Keratinocyte (primary cell): ENCODE measurements at places on chromosomes 11 and 22.
A peak's percentile ranks its signal among the peaks of the same experiment; 100 is the strongest.

GRCh38 chr22:40605761-40606160 is 30.8 kb downstream of the MRTFA start:
- no peak for DNase-seq

GRCh38 chr11:44521148-44521547 is 44.3 kb upstream of the CD82 start:
- DNase-seq, result no peak

GRCh38 chr11:61983419-61983818 is 16.0 kb upstream of the FTH1 start:
- DNase-seq, result no peak

GRCh38 chr11:129489249-129489648 is 113.6 kb downstream of the BARX2 start:
- no peak for DNase-seq

DNA sequence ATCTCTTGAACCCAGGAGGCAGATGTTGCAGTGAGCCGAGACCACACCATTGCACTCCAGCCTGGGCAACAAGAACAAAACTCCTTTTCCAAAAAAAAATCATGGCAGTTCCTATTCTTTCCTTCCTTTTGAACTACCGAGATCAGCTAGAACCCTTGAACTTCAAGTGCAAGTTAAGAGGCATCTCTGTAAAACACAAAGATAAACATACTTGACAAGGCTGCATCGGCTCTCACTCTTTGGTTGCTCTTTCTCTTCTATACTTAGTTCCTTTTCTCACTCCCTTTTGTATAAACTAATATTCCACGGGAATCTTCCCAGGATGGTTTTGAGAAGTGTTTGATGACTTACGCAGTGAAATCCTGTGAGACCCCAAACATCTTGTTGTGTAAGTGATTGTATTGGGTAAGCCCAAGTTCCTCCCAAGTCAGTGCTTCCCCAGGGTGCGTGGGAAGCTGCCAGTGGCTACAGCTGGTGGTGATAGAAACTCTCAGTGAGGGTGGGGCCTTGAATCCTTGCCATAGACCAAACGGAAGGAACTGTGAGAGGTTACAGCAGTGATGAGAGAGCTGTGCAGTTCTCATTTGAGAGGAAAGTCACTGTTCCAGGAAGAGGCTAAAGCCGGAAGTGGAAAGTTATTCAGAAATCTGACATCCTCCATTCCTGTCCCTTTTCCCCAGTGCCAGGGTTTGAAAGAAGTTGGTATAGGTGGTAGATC is 24.1 kb upstream of the CDC42EP2 start:
- no peak for DNase-seq

- peak; percentile 83 for DNase-seq
Observed at GRCh38 chr11:69301455-69302401, 7.8 kb downstream of the MYEOV start.

DNA sequence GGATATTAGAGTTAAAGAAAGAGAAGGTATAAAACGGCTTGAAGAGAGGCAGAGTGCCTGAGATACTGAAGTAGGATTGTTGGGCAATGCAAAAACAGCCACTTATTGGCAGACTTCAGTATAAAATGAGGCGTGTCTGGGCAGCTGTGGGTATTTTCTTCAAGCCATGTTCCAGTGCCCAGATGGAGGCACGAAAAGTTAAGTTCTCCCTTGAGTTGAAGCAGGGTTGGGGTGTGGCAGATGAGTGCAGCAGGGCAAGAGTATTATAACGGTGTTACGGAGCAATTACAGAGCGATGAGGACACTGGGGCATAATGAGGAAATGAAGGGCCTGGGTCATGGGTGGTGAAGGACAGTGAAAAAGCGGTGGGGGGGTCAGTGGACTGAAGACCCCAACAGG is 73.7 kb upstream of the CREB3L1 start:
- DNase-seq, result no peak

- no peak for DNase-seq
Observed at GRCh38 chr11:66936311-66936711, 21.9 kb downstream of the PC start.

DNA sequence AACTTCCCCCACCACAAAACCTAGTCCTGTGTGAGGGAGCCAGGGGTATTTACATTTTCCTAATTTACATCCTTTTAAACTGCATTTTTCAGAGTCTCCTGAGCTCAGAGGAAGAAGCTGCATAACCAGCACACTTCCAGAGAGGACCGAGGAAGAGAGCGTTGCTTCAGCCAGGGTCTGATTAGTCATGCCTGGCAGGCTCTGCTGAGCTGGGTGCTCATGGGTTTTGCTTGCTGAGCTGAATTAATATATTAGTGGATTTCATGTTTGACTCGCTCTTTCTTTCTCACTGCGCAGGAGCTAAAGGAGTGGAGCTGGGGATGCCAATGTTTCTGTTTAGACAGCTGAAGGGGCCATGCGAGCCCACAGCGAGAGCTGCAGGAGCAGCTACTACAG is 539.3 kb upstream of the B3GAT1 start:
- DNase-seq, result no peak

DNA sequence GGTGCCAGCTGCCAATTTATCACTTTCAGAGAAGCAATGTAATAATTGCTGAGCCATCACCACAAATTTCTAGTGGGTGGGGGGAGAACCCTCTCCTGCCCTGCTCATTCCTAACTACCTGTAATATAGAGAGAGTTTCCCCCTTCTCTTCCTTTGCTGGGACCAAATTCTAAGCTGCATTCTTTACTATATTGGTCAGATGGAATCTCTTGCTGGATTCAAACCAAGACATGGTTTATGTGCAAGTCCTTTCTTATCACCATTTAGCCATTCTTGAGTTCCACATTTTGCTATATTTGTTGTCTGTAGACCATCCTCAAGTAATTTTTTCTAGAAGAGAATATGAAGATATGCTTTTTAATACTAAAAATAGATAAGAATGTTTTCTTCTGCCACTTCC is 452.1 kb downstream of the MN1 start:
- no peak for DNase-seq

- DNase-seq, result no peak
Observed at GRCh38 chr11:17641792-17642350, 77.5 kb upstream of the MYOD1 start.

DNA sequence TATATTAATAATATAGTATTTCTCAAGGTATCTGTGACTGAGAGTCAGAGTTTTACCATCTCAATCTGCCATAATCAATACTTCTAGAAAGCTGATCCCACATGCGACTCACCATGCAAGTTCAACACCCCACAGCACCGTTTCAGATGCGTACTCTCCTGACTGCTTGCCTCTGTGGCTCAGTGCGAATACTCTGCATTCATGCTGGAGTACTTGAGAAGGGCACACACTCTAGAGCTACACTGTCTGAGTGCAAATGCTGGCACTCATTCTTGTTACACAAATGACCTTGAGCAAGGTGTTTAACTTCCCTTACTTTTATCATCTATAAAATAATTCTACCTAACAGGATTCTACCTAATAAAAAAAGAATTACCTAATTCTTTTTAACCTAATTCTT is 12.5 kb downstream of the SNU13 start:
- DNase-seq, result no peak

GRCh38 chr22:44549701-44550100 is 51.7 kb upstream of the RTL6 start:
- no peak for DNase-seq

GRCh38 chr11:123388640-123389039 is 41.4 kb upstream of the GRAMD1B start:
- DNase-seq, result no peak

DNA sequence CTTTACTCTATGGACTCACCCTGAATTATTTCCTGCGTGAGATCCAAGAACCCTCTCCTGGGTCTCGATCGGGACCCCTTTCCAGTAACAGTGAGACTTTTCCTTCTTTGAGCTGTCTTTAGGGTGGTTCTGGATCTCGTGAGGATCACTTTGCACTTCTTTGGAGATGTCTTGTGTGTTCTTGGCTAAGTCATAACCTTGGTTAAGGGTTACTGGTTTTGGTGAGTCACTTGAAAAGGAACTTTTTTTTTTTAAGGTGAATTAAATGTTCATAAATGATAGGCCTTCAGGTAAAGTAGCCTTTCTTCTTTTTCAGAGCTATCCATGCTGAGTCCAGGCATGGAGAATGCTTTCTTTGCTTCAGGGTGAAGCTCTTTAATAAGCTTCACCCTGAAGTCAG is 19.4 kb upstream of the GSTP1 start:
- no peak for DNase-seq

DNA sequence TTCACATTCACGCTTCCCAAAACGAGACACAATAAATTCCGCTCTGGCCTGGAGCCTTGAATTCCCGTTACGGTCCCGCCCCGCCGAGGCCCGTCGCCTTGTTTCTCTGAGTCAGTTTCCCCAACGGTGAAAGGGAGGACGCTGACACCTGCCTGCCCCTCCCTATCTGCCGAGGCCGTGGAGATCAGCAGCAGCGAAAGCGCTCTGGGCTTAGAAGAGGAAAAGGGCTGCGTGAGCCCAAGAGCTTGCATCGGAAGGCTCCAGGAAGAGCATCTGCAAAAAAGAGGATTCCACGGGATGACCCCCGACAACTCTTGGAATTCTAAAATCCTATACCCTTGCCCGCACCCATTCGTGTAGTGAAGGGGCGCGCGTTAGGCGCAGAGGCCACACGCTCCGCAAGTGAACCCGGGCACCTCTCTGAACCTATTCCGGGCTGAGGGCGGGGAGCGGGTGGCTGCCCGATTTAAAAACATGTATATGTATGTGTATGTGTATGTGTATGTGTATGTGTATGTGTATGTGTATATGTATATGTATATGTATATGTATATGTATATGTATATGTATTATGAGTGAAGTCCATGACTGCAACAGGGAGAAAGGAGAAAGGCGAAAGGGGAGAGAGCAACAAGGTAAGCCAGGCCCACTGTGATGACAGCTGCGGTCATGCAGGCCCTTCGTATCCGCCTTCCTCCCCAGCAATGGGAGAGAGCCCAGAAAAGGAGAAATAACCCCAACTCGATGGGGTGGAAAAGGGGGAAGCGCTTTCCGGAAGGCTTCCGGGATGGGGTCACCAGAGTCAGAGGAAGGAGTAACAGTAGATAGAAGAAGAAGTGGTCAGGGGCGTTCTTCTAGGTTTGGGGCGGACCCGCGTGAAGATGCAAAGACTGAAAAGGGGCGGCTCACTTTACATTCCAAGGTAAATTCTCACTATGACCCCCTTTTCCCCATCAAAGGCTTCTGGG is 948 bp upstream of the MRTFA start:
- no peak for DNase-seq

DNA sequence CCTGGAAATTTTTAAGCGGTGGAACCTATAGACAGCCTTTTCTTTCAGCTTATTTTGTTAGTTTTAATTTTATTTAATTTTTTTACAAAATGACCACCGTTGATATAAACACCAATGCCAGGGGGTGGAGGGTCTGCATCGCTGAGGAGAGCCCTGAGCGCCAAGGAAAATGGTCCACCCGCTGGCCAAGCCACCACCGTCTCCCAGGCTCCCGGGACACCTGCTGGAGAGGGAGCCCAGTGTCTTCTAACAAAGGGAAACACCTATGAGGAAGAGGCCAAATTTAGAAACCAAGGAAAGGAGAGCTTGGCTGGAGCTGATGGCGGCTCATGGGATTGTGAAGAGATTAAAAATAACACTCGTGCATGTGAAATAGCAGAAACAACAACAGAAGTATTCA is 288 bp upstream of the KRTAP5-8 start:
- no peak for DNase-seq

DNA sequence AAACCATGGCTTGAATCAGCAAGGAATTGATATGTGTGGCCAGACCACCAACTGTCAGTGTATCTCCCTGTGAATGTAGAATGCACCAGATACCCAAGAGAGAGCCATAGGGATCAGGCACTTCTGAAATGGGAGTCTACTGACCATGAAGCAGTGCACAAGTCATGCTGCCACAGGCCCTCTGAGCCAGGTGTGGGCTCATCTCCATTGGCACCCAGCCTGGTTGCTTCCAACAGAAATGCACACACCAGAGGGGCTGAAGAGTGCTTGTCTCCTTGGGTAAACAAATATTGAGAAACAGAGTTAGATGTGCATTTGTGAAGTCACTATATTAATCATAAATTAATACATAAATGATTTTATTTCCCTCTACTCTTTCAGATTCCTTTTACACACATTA is 28.4 kb upstream of the PANX1 start:
- no peak for DNase-seq

DNA sequence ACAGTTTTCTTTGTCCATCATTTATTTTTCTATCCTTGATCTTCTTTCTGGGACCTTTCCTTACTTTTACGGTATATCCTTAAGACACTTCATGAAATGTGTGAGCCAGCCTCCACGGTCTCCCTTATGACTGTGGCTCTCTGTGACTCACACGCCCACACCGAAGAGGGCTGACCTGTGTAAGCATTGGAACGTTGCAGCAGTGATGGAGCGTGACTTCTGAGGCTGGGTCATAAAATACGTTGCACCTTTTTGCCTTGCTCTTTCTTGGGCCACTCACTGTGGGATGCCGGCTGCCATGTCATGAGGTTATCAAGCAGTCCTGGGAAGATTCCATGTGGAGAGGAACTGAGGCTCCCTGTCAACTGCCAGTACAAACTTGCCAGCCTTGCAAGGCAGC is 96.3 kb upstream of the RAB1B start:
- DNase-seq, result no peak

DNA sequence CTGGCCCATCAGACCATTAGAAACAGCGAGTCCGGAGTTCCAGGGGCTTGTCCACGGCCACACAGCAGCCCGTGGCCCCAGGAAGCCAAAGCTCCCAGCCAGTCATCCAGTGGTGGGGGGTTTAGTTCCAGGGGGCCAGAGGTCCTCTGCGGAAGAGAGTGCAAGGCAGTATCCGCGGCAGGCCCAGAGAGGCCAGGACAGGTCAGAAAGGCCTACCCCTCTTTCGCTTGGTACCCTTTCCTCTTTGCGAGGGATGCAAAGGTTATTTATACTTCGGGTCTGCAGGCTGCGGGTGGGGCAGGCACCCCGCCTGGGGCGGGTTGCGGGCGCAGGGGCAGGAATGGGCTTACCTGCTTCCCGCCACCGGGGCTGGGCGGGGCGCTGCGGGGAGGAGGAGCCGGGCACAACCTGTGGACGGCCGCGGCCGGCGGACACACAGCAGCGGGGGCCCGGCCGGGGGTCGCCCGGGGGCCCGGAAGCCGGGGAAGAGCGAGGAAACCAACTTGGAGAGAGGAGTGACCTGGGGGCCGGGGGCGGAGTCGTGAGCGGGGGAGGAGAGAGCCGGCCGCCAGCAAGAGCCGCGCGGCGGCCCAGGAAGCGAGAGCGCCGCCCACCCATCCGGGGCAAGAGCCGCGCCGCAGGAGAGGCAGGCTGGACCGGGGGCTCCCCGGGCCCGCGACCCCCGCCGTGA is at the start of gene SH3BP1:
Gene SH3BP1, plus strand, starts transcription at position 600 of the 691 bp plus-strand sequence. CDS start 119 bp downstream, outside the sequence.
- no peak for DNase-seq

DNA sequence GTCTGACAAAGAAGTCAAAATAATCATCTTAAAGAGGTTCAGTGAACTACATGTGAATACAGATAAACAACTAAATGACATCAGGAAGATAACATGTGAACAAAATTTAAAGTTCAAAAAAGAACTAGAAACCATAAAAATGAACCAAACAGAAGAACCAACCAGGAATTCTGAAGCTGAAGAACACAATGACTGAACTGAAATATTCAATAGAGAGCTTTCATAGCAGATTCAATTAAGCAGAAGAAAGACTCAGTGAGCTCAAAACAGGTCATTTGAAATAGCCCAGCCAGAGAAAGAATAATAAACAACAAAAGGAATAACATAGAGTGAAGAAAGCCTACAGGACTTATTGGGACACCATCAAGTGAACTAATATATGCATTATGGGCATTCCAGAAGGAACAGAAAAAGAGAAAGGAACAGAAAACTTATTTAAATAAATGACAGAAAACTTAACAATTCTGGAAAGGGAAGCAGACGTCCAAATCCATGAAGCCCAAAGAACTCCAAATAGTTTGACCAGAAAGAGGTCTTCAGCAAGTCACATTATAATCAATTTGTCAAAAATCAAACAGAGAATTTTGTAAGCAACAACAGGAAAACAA is 11.0 kb upstream of the SLC36A4 start:
- DNase-seq, result no peak
